Heart left ventricle (tissue), 16 donors: ENCODE measurements at places on chromosomes 2 and 18.

- no peak for DNase-seq
These were observed 734.9 kb downstream of the NUP35 start for GRCh38 chr2:183859129-183859528.

DNA sequence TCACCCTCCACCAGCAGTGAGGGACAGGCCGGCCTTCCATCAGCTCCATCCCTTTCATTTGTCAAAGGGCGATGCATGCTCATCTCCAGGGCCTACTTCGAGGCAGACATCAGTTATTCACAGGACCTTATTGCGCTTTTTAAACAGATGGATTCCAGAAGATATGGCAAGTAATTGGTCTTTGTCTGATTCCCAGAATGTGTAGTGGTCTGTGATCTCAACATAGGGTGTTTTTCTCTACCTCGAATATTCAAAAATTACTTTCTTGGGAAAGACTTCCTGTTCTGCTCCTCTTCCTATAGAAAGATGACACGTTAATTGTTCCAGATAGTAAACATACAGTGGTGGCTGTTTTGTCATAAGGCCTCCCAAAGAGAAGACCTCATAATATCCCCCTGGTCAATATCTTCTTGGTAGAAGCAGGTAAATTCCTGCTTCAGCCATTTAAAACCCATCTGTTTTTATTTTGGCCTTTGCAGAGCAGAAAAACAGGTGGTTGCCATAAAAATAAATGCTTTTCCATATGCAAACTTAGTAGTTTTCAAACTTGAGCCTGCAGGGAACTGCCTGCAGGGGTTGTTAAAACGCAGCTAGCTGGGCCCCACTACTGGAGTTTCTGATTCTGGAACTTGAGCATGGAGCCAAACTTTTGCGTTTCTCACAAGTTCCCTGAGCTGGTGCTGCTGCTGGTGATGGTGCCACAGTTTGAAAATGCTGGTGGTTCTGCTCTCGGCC is 8.2 kb downstream of the SMARCAL1 start:
- no peak for DNase-seq

DNA sequence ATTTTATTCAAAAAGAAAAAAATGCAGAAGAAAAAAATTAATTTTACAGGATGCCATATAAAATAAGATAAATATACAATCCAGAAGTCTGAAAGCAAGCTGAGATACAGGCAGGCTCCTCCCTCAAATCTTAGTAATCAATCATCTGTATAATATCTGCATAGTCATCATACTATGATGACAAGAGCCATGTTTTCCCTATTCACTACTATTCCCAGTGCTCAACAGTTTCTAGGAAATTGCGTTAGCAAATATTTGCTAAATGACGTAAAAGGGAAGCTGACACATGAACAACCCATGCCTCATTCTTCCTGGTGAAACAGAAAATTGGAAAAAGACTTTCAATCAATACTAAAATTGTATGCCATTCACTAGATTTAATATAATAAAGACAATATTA is 793.2 kb downstream of the SUCLG1 start:
- DNase-seq: no peak

DNA sequence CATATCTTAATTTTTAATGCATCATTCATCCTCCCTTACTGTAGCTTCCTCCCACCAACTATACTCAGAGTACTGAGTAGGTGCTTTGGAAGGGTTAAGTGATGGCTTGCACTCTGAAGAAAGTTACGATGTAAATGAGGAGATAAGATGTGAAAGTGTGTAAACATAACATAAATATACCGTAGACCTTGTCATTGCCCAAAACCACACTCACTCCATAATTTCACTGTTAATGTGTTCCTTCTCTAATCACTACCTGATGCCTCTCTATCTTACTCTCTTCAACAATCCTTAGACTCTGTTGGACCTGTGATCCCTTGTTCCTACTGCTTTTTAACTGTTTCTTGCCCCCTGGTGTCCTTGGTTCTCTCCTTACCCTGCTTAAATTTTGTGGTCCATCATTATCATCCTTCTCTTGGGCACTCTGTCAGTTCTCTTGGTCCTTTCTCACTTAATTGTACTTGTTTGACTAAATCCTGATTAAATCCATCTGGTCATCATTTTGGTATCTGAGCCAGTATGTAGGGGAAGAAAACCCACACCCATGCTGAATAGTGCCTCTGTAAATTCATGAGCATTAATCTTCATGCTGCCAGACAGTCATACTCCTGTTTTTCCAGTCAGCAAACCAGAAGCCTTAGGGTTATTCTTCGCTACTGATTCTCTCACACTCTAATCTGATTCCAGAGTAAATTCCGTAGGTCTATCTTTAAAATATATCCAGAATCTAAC is 45.0 kb downstream of the PMS1 start:
- no peak for DNase-seq

GRCh38 chr2:202019689-202020450 is 13.8 kb upstream of the FZD7 start:
- DNase-seq: peak; percentile 32

GRCh38 chr2:113119111-113119510 is 8.3 kb upstream of the IL1RN start:
- DNase-seq: no peak

GRCh38 chr18:74081966-74082741 is 65.5 kb downstream of the FBXO15 start:
- no peak for DNase-seq

DNA sequence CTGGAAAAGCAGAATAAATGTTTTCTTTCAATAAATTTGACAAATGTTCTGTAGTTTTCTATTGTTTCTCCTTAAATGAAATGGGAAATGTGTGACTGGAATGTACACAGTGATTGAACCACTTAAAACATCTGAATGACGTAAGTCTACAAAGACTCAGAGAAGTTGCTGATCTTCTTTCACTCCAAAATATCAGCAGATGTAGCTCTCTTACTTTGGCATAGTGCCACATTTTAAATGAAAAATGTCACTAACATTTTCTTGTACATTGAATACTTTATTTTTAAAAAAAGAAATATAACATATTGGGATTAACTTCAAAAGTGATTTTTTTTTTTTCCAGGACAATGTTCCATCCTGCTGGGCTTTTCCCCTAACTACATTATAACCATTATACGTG is 565.6 kb downstream of the TMEM182 start:
- no peak for DNase-seq

DNA sequence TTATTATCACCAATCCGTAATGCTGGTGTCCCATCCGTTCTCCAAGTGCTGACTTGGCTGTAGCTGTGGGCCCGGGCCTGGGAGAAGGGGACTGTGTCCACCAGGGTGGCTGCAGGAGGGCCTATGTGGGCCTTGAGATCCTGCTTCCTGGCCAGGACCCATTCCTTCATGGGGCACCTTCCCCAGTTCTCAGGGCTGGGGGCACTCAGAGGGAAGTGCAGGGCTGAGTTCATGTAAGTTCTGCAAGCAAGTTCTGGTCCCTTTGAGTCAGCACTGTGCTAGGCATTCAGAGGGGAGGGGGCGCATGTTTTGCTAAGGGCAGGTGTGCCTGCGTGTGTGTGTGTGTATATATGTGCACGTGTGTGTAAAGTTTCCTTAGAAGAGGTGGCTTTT is 94.0 kb downstream of the GLI2 start:
- no peak for DNase-seq

- DNase-seq: no peak
These were observed 527.0 kb downstream of the TNS1 start for GRCh38 chr2:217475791-217476190.

DNA sequence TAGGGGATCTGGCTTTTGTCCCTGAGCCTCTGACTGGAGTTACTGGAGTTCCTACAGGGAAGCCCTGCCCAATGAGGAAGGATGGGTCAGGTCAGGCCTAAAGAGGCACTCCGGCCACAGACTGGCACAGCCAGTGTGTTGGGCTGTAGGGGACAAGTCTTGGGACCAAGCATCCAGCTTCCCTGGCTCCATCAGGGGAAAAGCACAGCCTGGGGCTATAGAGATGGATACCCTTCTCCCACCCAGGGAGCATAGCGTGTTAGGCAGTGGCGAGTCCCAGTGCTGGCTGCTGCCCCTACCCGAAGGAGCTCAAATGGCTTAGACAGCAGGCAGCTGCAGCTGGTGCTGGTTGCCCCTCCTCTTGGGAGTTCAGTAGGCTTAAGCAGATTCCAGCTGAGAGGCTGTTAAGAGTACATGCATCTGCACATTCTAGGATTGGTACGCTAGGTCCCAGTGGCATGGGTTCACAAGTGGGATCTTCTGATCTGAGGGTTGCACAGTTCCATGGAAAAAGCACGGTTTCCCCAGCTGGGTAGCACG is 111.4 kb downstream of the DCDC2C start:
- DNase-seq: no peak

- no peak for DNase-seq
These were observed 243.5 kb upstream of the ZNF521 start for GRCh38 chr18:25595274-25596060.

GRCh38 chr18:46675112-46675511 is 18.1 kb upstream of the LOXHD1 start:
- no peak for DNase-seq
